ENCODE measurements at places on chromosomes 5 and 9.
A peak's percentile ranks its signal among the peaks of the same experiment; 100 is the strongest.

GRCh38 chr9:81455462-81456219 lies 233.7 kb downstream of the TLE1 start:
- DNase-seq, result no peak

DNA sequence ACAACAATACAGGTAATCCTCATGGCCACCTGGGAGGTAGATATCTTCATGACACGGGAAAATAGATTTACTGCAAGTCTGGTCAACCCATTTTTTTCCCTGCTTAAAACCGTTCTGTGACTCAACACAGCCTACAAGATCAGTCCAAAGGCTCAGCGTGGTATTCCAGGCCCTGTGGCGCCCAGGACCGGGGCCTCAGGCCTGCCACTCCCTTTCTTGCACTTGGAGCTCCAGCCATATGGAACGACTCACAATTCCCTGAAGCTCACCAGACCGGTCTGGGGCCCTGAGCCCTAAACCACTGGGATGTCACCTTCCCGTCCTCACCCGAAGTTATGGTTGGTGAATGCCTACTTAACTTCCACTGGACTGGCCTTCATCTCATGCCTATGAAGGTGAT lies 6.5 kb upstream of the MLANA start:
- no peak for DNase-seq

DNA sequence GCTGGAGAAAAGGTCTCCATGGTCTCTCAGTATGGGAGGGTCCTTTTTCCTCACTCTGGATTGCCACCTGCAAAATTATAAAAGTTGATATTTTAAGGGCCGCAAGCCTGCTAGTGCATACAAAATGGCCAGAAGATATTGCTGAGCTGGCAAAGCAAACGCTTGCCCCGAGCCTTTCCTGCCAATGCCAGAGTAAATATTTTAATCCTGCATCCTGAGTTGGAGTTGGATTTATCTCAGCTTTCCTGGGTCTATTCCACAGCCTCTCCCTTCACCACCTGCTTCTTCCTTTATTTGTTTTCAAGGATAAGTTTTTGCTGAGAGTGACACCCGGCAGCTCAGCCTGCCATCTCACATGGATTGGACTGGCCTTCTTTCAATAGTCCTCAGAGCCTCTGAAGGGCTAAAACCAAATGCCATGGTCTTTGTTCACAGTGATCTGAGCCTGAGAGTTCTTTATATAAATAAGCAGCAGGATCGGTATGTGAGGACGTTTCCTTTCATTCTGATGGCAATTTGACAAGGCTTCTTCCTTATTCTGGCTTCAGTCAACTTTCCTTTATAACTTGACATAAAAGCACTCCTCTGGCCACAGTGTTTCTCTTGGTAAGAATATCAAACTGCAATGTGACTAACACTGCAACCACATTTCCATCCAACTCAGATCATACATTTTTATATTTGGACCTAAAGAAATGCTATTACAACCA lies 170.1 kb downstream of the ADAMTS12 start:
- no peak for DNase-seq

- peak; percentile 78 for DNase-seq
Observed at GRCh38 chr9:114282926-114283325, 40.0 kb upstream of the ORM1 start.

DNA sequence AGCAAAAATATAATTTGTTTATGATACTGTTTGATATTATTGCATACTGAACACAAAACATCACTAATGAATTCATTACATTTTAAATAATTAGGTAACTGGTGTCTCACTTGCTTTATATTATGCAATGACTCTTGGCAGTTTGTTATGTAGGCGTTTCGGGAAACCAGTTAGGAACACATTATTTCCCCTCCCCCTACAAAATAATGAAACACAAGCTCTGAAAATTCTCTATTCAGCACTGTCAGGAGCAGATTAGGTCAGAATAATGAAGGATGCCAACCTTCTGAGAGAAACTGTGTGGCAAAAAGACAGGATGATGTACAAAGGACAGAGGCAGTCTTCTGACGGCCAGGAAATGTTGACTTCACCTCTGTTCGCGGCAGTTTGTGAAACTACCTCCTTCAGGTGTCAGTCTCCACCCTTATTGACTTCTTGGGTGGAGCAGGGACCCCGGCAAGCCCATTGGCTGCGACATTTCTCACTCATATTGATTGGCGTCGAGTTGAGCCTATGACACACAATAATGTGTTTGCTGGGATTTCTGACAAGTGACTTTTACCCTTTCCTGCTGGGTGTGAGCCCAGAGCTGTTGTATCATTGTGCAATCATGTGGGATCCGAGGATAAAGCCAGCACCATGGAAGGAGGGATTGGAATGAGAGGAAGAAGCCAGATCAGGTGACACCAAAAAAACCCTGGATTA lies 33.9 kb downstream of the SH3PXD2B start:
- peak; percentile 90 for DNase-seq

DNA sequence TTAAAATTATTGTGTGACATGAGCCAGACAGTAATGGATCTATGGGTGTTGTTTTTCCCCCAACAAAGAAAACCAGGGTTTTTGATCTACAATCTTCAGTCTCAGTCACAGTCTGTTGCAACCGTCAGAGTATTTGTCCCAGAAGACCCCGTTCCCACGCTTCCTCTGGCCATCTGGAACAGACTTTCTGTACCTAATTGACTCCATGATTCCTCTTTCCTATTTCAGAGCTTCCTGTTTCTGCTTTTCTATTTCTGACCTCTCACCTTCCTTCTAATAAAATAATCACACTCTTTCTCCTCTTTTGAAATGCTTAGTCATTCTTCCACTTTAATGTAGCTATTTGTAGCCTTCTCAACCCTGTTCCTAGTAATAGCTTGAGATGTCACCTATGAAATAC lies 1044.8 kb downstream of the DTWD2 start:
- no peak for DNase-seq

- no peak for DNase-seq
Observed at GRCh38 chr5:154745349-154745748, 9.8 kb upstream of the LARP1 start.
